ENCODE measurements at places on chromosomes 11 and 22.

DNA sequence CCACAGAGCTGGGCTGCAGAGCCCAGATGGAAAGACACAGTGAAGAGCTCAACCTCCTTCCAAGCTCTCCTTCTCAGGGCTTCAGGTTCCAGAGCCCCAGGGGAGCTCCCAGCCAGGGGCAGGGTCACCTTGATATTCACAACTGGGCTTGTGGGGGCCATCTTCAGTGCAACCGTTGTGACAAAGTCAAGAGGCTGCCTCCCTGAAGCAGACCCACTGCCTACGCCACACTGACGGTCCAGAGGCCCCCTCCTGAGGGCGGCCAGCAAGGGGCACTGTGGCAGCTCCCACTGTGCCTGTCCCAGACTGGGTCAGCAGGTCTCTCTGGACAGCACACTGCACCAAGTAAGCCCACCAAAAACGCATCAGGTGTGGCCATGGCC, 84.1 kb downstream of the DGCR2 start:
- DNase-seq, result no peak

GRCh38 chr11:119447664-119448242, 24.8 kb upstream of the THY1 start:
- DNase-seq, result no peak

- DNase-seq, result peak; percentile 28
These were observed 83.6 kb downstream of the PIWIL4 start for GRCh38 chr11:94650756-94651155.

DNA sequence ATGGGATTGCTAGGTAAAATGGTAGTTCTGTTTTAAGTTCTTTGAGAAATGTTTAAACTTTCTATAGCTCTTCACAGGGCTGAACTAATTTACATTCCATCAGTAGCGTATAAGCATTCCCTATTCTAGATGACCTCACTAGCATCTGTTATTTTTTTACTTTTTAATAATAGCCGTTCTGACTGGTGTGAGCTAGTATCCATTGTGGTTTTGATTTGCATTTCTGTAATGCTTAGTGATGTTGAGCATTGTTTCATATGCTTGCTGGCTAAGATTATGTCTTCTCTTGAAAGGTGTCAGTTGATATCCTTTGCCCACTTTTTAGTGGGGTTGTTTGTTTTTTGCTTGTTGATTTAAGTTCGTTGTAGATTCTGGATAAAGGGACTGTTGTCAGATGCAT, 35.9 kb downstream of the MMP27 start:
- DNase-seq, result no peak

- no peak for DNase-seq
These were observed 264.2 kb downstream of the TMEM135 start for GRCh38 chr11:87301785-87302540.

DNA sequence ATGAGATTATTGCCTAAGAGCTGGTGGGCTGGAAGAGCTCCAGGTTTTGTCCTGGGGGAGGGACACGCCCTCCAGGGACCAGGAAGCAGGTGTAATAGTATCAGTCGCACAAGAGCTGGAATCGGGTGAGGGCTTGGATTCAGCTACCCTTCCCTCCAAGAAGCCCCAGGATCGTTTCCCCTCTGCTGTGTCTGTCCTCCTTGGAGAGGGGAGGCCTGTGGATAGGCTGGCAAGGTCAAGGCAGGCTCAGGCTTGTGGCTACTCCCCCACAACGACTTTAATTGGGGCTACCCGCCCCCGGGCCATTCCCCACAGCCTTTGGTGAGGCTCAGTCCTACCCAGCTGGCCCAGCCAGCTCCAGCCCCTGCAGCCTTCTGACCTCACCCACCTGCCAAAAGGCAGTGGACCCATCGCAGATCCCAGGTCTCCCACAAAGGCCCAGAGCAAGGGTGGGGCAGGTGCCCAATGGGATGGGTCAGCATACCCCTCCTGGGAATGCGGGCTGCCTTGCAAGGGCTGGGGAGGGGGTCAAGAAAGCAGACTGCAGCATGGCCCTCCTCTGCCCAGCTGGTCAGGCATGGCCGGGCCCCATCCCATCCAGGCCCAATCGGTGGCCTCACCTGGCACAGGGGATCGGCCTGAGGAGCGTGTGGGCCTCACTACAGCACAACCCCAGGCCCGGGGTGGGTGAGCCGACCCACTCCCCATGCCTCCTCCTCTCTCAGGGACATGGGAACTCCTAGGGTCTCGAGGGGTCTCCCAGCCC, 1.0 kb downstream of the CTSD start:
- no peak for DNase-seq

DNA sequence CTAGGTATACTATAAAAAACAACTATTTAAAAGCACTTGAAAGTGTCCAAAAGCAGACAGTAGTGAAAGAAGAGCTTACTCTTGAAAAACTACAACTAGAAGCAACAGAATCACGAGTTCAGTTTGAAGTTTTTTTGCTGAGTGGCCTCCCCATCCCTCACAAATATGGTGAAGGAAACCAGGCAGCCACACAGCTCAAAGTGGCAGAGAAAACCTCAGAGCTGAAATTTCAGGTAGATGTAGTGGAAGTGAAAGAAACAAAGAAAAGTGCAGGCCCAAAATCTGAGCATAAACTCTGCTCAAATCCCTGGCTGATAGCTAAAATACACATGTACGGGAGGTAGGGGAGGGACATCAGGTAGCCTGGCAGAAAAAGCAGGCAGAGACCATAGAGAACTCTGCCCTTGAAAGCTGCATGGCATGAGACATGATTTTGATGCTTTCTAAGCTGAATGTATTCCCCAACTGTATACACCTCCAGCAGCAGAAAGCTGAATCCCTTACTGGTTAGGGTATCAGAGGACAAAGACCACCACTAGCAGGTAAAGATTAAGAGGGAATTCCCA, 12.1 kb downstream of the BTBD10 start:
- DNase-seq, result no peak

DNA sequence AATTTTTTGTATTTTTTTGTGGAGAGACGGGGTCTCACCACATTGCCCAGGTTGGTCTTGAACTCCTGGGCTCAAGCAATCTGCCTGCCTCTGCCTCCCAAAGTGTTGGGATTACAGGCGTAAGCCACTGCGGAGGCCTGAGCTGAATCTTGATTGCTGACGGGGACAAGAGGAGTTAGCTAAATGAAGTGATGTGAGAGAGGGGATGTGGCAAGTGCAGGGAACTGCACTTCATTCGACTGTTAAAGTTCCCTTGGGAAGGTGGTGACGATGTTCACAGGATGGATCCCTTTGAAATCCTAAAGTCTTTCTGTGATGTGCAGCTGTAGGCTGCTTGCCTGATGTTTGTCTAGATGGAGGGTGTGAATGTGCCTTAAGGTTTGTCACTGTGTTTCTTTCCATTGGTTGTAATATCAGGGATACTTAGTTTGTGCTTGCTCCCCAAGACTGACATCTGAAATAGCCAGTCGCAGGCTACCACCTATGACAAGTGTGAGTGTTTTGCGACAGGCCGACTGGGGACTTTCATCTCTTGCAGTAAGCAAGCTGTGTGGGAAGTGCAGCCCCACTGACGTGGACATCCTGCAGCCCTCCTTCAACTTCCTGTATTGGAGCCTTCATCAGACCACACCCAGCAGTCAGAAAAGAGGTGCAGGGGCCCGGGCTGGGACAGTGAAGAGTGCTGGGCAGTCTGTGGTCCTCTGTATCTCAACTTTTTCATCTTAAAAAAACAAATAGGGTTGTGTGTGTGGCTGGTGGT, 19.6 kb upstream of the CCDC134 start:
- no peak for DNase-seq

- DNase-seq, result no peak
These were observed 7.8 kb upstream of the LIF start for GRCh38 chr22:30254314-30254713.

DNA sequence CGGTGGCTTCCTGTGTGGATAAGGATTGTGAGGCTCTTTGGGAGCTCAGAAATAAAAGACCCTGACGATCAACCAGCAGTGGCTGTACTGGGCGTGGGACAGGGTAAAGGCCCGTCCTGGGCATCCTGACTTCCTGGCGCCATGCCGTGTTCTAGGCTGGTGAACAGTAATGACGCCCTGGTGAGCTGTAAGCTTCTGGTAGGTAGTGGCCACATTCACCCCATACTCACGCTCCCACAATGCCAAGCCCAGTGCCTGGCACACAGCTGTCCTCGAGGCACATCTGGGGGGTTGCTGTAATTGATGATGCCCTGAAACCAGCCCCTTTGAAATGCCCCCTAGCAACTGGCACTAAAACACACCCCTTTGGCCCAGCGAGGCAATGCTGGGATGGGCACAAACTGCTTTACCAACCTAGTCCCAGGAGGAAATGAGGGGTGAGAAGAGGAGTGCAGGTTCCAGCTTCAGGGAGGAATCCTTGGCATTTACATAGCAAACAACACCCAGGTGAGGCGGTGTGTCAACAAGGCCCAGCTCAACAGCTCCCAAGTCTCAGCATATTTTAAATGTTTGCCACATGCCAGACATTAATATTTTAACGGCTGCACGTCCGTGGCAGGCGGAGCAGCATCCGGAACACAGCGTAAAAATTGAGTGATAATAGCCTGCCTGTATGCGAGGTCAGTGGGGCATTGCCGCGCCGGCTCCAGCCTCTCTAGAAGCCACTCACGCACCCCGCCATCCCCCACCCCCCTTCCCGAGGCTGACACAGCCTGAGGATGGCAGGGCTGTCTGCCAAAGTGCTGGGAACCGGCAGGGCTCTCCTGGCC, 79.3 kb downstream of the DSCAML1 start:
- DNase-seq, result no peak

DNA sequence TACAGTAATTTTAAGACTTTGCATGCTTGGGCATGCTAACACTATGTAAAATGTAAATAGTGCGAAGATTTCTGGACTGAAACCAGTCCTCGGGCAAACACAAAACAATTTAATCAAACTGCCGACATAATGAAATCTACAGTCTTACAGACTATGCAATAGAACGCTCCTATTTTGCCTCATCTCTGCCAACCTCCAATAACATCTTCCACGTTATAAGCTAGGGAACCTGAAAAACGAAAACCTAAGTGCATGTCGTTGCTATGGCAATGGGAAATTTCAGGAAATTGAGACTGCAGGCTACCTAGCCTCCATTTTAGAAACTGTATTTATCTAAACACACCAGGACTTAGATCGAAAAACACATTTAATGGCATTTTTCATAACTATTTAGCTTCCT, 1.1 kb downstream of the CSTF3 start:
- no peak for DNase-seq

- no peak for DNase-seq
These were observed 19.5 kb upstream of the SCGB1A1 start for GRCh38 chr11:62399172-62399877.

DNA sequence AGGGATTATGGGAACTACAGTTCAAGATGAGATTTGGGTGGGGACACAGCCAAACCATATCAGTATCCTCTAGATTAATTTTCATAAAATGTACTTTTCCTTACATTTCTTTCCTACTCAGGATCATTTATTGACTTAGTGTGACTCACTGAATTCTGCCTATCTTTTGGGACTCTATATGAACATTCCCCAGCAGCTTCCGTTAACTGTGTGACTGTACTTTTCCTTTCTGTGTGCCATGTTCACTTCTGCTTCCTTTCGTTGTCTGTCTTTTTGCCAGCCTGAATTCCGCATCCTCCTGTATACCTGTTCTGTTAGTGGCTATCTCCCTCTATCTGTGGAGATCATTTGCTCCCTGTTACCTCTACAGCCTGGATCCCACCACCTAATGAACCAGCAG, 48.8 kb downstream of the SPECC1L start:
- DNase-seq, result no peak

DNA sequence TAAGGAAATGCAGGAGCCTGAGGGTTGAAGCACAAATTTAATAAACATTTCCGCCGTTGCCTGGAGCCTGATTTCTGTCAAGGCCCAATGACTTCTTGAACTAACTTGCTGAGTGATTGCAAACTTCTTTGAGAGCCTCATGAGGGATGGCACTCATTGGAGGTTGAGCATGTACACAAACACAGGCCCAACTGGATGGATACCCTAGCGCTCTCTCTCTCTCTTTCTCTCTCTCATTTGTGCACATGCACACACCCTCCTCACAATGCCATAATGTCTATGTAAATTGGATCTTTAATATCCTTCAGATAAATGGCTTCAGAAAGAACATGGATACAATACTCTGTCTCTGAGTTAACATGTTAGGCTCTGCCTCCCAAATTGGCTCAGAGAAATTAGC, 597.7 kb upstream of the CADM1 start:
- peak; percentile 17 for DNase-seq

- DNase-seq, result no peak
These were observed 82.2 kb upstream of the SUSD2 start for GRCh38 chr22:24099071-24099470.

GRCh38 chr11:788953-789940, 643 bp downstream of the CEND1 start:
- no peak for DNase-seq

- no peak for DNase-seq
These were observed 43.3 kb downstream of the CYB5R2 start for GRCh38 chr11:7630002-7630401.

- no peak for DNase-seq
These were observed 162.0 kb downstream of the SWAP70 start for GRCh38 chr11:9825895-9826294.

- DNase-seq, result no peak
These were observed 48.1 kb upstream of the SHISAL1 start for GRCh38 chr22:44360668-44361381.

DNA sequence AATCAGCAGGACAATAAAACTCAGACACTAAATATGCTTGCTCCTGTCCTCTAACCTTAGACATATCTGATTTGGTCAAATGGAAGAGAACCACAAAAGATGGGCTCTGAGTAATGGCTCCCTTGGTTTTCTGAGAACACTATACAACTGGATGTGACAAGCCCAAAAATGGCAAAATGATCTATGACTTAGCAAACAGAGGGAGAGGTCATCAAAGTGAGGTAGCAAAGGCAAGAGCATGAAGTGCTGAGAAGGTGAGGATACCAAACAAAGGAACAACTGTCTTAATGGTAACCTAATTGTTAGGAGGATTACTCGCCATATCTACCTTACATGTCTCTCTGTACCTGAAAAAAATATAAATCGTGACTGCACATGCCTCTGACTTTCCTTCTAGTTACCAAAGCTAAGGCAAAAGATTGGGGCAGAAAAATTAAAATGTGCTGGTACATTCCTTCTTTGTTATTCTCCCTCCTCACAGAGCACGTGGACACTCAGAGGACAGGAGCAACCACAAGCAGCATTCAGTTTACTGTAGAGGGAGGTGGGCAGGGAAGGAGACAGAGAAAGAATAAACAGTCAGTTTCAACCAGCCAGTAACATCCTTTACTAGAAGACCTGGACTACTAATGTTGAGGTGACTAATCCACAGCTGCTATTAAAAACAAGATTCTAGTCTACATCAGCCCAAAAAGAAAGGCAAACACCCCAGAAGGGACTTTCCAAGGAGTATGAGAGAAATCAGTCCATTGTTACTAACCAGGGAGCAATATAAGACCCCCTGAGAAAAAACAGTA, 88.8 kb downstream of the AMBRA1 start:
- no peak for DNase-seq

DNA sequence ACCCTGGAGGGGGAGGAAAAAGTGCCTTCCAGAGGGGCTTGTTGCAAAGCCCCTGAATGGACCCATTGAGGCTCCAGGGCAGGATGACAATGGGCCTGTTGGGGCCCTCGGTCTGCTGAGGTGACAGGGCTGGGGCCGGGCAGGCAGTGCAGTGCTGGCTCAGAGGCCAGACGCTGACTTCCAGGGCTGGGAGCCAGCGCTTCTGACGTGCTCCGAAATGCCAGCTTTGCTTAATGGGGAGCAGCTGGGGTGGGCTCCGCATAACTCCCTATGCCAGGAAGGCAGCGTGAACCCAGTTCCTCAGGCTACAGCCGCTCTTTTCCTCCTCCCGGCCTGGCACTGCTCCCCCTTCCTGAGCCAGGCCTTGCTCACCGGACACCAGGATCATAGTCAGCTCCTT, 17.7 kb downstream of the NAV2 start:
- DNase-seq, result no peak

Data from ecto neural progenitor cell (in vitro differentiated cells).